ENCODE measurements at places on chromosomes 13 and 19.
A peak's percentile ranks its signal among the peaks of the same experiment; 100 is the strongest.

DNA sequence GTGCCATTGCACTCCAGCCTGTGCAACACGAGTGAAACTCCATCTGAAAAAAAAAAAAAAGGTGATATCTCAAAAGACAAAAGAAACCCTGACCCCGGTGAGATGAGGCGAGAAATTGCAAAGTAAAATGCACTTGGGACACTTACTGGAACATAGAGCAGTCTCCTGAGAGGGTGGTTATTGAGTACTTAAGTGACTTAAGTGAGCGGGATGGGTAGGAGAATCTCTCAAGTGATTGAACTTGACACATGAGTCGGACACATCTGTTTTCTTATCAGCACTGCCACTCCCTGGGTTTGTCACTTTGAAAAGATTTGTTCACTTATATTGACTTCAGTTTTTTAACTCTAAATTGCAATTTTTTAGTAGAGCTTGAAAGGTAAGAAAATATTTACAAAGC lies 2.8 kb downstream of the ZNF429 start:
- DNase-seq: no peak

DNA sequence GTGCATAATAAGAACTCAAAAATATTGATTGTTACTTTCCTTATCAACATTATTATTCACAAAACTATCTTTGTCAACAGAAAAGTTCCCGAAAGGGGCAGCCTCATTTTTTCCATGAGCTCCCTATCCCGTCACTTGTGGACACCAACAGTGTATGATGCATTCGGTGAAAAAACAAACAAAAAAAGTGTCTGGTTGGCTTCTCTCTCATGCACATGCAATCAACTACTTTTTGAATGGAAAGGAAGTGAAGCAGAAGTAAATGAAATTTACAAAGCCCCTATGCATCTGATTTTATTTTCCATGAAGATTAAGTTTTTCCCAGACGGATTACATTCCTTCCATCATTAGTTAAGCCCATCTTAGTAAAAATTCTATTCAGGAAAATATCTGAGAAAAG lies 526.9 kb downstream of the RFC3 start:
- DNase-seq: no peak

DNA sequence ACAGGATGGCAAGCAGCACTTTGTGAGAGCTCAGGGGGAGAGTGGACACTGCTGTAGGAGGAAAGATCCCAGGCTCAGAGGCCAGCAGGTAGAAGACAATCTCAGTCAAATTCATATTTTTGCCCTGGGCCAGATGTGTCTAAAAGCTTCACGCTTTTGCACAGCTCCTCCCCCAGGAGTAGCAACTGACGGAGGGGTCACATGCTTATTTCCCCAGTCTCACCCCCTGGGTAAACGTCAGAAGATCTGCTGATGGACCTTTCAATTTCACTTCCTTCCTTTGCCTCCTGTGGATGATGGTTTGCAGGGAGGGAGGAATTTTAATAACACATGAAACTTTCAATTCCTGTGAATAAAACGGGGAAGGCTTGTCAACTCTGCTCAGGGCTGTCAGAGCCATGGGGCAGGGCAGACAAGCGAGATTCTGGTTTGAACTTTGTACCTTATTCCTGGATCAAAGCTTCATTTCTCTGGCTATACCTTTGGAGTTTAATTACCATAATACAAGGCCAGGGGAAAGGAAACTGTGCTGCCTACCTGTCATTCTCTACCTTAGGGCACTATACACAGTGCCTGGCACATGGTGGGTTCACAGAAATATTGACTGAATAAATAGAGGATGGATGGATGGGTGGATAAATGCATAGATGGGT lies 41.0 kb downstream of the POU4F1 start:
- DNase-seq: no peak

DNA sequence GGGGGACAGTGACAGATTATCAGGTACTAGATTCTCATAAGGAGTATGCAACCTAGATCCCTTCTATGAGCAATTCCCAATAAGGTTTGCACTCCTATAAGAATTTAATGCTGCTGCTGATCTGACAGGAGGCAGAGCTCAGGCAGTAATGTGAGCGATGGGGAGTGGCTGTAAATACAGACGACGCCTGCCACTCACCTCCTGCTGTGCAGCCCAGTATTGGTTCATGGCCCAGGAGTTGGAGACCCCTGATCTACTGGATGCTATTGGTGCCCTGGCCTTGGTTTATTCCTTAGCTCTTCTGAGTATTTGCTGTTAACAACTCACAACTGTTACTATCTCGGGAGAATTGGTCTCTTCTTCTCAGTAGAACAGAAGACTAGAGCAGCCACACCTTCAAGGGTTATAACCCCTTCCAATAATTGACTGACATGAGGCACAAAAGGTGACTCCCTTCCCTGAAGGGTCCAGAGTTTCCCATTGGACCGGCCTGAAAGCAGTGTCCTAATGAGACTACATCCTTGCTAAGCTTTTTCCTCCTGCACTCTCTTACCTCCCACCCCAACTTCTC lies 35.0 kb upstream of the RBM26 start:
- no peak for DNase-seq

DNA sequence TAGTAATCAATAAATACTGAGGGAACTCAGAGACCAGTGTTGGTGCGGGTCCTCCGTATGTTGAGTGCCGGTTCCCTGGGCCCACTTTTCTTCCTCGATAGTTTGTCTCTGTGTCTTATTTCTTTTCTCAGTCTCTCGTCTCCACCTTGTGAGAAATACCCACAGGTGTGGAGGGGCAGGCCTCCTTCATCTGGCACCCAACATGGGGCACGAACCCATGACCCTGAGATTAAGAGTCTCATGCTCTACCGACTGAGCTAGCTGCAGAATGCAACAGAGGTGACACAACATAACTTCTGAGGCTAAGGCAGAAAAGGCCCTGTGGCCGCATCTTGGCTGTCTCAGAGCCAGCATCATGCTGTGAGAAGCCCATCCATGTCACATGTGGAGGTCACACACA lies 5.3 kb upstream of the ZNF613 start:
- no peak for DNase-seq

DNA sequence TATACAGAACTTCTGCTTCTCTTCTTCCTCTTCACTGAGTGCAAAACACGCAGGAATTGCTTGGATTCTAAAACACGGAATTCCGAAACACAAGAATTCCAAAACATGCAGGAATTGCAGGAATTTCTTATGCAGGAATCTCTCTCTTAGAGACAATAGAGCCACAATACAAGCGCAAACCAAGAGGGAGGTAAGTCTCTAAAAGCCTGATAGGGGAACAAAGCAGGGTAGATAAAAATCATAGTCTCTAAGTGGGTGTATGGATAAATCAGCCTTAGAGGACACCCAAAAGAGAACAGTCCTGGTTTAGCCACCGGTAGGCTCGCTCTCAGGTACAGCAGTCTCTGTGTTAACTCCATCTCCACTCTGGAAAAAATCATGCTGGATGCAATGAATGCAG lies 112.9 kb downstream of the LHFPL6 start:
- DNase-seq: no peak

GRCh38 chr19:17526922-17527321 lies 15.5 kb downstream of the PGLS start:
- DNase-seq: no peak

- DNase-seq: no peak
These were observed 7.8 kb downstream of the CPB2 start for GRCh38 chr13:46097015-46097414.

- DNase-seq: no peak
These were observed 12.3 kb downstream of the ZSWIM4 start for GRCh38 chr19:13807421-13808021.

- DNase-seq: no peak
These were observed 290.1 kb downstream of the FOXO1 start for GRCh38 chr13:40376296-40376849.

- DNase-seq: no peak
These were observed 258.9 kb downstream of the PCDH20 start for GRCh38 chr13:61156753-61157152.

DNA sequence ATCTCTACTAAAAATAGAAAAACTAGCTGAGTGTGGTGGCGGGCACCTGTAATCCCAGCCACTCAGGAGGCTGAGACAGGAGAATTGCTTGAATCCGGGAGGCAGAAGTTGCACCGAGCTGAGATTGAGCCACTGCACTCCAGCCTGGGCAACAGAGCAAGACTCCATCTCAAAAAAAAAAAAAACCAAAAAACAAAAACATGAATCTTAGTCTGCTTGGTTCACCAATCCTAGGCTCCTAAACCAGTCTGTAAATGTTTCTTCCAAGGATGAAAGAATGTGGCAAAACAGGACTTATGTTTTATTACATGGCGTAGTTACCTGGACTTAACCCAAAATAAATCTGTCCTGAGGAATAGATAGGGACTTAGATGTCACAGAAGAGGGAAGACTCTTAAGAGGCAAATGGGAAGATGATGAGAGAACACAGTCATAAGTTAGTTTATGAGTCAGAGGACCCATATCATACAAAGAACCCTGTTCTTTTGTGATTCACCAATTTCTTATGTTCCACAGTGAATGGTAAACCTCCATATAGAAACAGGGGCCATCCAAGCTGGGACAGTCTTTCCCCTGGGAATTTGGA lies 6.9 kb upstream of the FBXL3 start:
- no peak for DNase-seq

GRCh38 chr19:31275068-31275334 lies 74.2 kb downstream of the TSHZ3 start:
- no peak for DNase-seq

GRCh38 chr19:5123646-5124045 lies 154.7 kb downstream of the KDM4B start:
- no peak for DNase-seq

DNA sequence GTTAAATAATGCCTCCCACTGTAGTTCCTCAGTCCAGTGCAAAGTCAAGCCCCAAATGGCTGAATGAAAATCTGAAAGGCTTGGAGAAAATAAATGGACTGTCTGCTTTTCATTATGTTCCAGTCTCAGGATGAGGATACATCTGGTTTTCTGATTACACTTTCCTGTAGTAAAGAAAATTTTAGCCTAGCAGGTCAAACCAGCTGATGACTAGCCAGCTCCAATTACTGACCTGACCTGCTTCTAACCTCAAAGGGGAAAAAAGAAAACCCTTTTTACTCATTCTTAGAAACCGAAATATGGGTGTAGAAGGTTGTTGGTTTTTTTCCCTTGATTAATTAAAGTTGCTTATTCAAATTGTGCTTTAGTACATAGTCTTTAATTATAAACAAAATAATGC lies 418.4 kb downstream of the EFNB2 start:
- no peak for DNase-seq

DNA sequence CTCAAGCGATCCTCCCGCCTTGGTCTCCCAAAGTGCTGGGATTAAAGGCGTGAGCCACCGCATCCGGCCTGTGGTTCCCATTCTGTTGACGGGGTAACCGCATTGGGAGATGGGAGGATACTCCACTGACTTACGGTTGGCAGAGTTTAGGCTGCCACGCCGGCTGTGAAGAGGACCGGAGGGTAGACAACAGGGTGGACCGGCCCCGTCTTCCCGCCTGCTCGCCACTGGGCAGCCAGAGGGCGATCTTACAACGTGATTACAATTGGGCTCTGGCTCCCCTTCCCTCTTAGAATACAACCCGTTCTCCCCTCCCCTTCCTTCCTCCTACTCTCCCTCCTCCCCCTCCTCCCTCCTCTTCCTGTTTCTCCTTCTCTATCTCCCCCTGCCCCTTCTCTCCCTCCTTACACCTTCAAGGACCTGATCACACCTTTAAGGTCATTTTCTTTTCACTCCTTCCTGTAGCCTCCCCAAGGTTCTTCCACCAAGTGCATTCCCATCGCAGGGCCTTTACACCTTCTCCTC lies 957 bp upstream of the CCDC194 start:
- peak; percentile 78 for DNase-seq

GRCh38 chr13:51363625-51364024 lies 24.1 kb downstream of the SERPINE3 start:
- DNase-seq: no peak

GRCh38 chr19:55440411-55441105 lies 2.5 kb downstream of the SHISA7 start:
- no peak for DNase-seq

DNA sequence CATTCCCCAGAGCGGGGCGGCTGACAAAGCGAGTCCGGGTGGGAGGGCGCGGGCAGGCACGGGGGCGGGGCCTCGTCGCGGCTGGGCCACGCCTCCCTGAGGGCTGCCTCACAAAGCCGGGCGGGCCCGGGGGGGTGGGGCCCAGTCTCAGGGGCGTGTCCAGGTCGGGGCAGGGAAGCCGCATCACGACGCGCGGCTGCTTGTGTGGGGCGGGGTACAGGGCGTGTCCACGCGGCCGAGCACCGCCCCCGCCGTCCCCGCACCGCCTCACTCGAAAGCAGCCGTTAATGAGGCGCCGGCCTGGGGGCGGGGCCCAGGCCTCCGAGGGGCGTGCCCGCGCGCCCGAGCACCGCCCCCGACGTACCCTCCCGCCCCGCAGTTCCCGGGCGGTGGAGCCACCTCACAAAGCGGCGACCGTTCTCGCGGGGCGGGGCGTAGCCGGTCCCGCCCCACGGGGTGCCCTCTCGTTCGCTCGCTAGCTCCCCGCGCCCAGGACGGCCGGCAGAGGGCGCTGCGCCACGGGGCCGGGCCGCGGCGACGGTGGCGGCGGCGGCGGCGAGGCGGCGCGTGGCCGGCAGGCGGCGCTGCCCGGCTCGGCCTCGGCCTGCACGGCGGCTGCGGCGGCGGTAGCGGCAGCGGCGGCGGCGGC lies at the start of gene CARM1:
Gene CARM1, plus strand, starts transcription at position 599 of the 649 bp plus-strand sequence. CDS start 150 bp downstream, outside the sequence.
- peak; percentile 100 for DNase-seq
